ENCODE measurements at places on chromosomes 7 and 10.
A peak's percentile ranks its signal among the peaks of the same experiment; 100 is the strongest.

- no peak for DNase-seq
These were observed 34.5 kb downstream of the DOCK1 start for GRCh38 chr10:126939706-126940105.

GRCh38 chr7:87435546-87435945 is 39.9 kb downstream of the ABCB4 start:
- DNase-seq: no peak

DNA sequence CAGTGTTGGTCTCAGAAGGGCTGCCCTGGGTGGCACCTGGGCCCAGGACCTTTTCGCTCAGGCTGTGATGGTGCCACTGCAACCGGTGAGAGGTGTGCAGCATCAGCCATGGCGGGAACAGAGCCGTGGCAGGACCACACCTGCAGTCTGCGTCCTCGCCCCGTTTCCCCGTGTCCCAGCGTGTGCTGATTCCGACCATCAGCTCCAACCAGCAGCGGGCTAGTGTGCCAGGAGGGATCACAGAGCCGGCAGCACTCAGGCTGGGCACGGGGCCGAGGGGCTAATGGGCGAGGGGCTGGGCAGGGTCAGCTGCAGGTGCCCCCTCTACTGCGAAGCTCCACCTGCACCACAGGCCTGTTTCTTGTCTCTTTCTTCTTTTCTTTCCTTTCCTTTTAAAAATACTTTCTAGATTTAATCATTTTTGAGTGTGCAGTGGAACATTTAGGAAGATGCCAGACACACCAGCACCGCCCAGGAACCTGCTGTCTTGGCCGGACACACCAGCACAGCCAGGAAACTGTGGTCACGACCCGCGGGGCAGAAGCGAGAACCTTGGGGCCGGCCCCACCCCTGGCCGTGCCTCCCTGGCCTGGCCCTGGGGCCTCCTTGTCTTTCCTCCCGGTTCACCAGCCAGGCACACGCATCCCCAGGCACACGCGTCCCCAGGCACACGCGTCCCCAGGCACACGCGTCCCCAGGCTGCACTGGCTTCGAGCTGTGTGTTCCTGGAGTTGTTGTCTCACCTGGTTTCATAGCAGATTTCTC is 34.6 kb downstream of the ADGRA1 start:
- no peak for DNase-seq

GRCh38 chr7:35991511-35992232 is 161.4 kb upstream of the EEPD1 start:
- no peak for DNase-seq

GRCh38 chr10:97336942-97337831 is 2.7 kb upstream of the FRAT2 start:
- no peak for DNase-seq

- no peak for DNase-seq
These were observed 11.1 kb downstream of the JMJD1C start for GRCh38 chr10:63454631-63455030.

DNA sequence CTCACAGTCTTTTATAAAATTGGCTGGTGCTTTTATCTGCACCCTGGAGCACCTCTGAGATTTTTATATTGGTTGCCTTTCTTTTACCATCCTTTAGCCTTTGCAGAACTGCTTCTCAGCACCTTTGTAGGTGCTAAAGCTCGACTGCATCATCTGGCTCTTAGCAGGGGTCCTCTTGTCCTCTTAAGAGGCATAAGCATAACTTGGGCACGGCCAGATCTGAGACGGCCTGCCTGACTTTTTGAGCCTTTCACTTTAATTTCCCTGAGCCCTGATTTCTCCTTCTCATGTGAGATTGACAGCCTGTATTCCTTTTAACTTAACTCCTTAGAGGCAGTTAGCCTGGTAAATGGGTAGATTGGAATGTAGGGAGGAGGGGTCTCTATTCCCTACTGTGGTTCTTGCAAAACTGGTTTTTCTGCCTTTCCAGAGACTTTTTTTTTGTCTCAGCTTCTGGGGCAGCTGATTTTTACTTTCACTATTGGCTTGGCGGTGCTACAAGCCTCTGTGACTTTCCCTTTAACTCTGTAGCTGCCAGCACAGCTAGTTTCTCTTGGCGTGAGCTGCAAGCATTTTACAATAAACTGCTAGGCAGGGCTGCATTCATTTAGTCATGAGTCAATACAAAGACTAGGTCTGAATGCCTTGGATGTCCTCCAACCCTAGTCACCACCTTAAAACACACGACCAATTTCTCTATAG is 24.0 kb downstream of the ZPBP start:
- peak; percentile 49 for DNase-seq

GRCh38 chr10:62309254-62309653 is 40.6 kb upstream of the RTKN2 start:
- DNase-seq: no peak

- no peak for DNase-seq
These were observed 6.2 kb upstream of the MYL7 start for GRCh38 chr7:44147026-44147991.

GRCh38 chr10:73168465-73168803 is 515 bp downstream of the FAM149B1 start:
- DNase-seq: no peak

GRCh38 chr10:47349516-47349915 is 1.4 kb downstream of the RBP3 start:
- no peak for DNase-seq

DNA sequence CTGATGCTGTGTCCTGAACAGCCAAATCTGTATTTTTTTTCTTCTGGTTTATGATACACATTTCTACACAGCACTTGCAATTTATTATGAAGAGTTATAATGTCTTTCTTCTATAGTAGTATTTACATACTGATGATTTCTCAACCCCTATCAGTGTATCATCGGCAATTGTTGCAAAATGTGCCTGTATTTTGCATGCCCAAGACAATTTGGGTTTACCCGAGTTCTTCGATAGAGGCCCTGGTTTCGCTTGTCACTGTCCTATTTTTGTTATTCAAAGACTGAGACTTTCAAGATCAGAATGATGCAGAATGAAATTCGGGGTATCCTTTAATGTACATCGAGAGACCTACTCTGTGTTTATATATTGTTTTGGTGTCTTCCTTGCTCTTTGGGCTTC is 184.5 kb upstream of the PRSS58 start:
- DNase-seq: peak; percentile 55

DNA sequence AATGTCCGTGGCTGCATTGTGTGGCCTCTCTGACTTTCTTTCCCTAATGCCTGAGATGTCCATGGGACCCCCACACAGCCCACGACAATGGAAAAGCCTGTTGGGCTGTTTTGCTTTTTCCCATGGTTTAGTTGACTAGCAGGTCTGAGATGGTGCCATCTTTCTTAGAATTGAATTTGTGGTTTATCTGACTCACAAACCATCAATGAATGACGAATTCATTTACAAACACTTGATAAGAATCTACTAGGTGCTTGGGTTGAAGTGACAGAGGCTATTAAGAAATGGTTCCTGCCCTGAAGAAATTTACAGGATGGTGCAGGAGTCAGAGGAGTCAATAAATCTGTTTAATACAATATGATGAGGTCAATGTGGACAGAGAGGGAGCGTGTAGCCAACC is 75.4 kb downstream of the OTUD1 start:
- DNase-seq: no peak

- no peak for DNase-seq
These were observed 98.5 kb downstream of the GNAI1 start for GRCh38 chr7:80232979-80233724.

DNA sequence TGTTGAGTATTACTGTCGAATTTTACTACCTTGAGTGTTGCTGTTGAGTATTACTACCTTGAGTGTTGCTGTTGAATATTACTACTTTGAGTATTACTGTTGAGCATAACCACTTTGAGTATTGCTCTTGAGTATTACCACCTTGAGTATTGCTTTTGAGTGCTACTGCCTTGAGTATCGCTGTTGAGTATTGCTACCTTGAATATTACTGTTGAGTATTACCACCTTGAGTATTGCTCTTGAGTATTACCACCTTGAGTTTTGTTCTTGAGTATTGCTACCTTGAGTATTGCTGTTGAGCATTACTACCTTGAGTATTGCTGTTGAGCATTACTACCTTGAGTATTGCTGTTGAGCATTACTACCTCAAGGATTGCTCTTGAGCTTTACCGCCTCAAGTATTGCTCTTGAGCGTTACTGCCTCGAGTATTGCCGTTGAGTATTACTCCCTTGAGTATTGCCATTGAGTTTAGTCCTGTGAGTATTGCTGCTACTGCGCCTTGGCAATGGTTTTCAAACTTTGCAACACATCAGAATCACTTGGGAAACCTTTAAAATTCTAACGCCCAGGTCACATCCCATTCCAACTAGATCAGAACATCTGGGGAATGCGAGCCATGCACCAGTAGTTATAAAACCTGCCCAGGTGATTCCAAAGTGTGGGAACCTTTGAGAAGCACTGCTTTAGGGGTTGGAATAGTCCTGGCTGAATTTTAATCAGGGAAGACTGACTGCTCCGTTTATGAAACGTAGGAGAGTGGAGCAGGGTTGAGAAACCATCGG is 61.7 kb downstream of the TCF7L2 start:
- DNase-seq: no peak

- DNase-seq: peak; percentile 47
These were observed 25.8 kb upstream of the AMPH start for GRCh38 chr7:38656968-38657367.

GRCh38 chr10:63106111-63106755 is 26.9 kb upstream of the NRBF2 start:
- DNase-seq: no peak

GRCh38 chr10:121721257-121721656 is 123.0 kb upstream of the FGFR2 start:
- DNase-seq: no peak

GRCh38 chr10:110437761-110438341 is 59.9 kb upstream of the DUSP5 start:
- no peak for DNase-seq

DNA sequence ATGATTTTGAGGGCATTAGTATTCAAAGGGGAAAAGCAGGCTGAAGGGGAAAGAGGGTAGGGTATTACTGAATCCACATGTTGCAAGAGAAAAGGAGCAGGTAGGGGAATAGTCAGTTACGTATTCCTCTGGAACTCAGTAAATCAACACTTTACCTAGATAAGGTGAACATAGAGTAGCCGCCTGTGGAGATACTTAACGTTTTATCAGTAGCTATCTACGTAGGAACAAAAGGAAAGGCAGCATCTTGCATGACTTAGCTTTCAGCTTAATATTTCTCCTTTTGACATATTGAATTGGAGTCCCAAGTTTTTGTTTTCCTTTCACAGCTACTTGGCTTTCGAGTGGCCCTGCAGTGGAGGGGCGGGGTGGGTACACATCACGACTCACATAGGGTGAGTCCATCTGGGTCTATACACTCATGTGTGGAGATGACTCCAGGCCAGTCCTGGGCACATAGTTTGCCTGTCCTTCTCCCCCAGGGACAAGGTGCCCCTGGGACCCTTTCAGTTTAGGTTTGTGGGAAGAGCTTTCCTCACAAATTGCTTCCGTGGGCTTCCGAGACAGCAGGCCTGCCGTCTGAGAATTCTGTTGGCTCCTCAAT is 48.1 kb downstream of the CCNY start:
- no peak for DNase-seq

DNA sequence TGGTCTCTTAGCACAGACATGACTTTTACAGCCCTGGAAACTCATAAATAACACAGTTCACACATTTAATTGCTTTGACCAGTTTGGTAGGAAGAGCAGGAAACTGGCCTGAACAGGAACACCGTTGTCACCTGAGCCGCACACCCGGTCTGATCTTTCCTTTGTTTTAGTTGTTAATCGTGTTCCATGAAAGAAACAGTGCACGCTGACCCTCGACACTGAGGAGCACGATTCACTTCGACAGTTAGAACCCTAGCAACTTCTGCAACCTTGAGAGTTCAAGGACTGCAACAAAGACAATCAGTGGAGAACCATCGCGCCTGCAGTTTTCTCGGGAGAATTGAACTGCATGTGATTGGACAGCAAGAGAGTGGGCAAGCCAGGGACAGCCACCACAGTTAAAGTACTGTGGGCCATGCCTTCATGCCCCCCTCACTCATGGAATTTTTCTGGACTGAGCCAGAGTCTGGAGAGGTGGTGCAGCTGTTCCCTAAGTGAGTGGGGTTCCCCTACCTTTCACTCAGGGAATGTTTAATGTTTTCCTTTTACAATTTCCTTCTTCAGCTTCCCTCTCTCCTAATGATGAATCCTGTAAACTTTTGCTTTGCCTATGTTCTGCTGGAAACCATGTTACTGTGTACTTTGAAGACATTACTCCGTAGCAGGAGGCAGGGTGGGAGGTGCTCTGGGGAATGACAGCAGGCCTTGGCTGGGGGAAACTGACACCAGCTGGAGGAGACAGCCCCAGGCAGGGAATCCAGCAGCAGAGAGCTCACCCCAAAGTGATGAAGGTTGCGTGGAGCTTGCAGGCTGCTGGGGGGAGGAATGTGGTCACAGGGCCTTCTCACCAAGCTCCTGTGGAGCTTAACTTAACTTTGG is 198.7 kb downstream of the ZNF438 start:
- DNase-seq: no peak

- DNase-seq: no peak
These were observed 22.5 kb downstream of the CAV1 start for GRCh38 chr7:116547347-116547746.

GRCh38 chr7:123727071-123727837 is 21.5 kb downstream of the WASL start:
- no peak for DNase-seq

DNA sequence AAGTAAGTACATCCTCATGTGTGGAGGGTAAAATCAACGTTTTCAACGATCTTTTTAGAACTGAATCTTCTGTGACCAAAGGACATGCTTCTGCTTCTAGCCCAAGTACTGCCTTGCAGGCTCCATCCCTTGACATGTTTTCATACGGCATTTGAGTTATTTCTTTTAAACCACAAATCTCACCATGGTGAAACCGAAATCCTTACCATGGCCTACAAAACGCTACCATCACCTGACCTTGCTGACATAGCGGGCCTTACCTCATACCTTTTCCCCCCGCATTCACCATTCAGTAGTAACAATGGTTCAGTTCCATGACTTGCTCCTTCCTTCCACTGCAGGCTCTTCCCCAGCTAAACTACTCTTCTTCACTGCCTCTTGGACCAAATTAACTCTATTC is 3.5 kb downstream of the RNF216 start:
- DNase-seq: no peak

GRCh38 chr10:8331896-8332729 is 277.6 kb downstream of the GATA3 start:
- DNase-seq: peak; percentile 92

DNA sequence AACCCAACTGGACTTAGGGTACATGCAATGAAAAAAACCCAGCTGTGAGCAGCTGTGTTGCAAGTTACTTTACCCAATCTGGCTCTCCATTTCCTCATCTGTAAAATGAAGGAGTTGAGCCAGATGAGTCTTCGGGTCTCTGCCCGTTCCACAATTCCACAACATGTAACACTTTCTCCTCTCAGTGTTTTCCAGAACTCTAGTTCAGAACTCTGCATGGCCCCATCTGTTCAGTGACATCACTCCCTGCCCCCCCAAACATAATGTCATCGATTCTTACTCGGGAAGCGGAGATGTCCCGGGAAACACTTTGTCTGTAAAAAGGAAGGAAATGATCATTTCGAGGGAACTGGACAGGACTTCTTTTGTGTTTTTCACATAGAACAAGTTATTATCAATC is 2.5 kb downstream of the SH3PXD2A start:
- no peak for DNase-seq

Data from hematopoietic multipotent progenitor cell treated with erythropoietin and hydrocortisone succinate and interleukin-3 and kit ligand, for 4 days (in vitro differentiated cells).